ENCODE measurements at places on chromosomes 11 and 22. TPM values are rescaled to one million over a fixed set of nuclear protein-coding genes. Genes with fewer than 3 reads are reported as not detected.

The GUCY1A2 gene
- not detected for total RNA-seq

The PHLDA2 gene
- total RNA-seq, result 27.2 TPM

The SMTNL1 gene
- total RNA-seq, result not detected

The PLAAT5 gene
- 2.3 TPM for total RNA-seq

The MAJIN gene
- not detected for total RNA-seq

The MLC1 gene
- total RNA-seq, result not detected

The CRYBB2 gene
- not detected for total RNA-seq

The VSIG2 gene
- not detected for total RNA-seq

The KIAA1671 gene
- total RNA-seq, result 8.1 TPM

The FLRT1 gene
- 0.37 TPM for total RNA-seq

The HSPB2 gene
- total RNA-seq, result 2.9 TPM

The TYR gene
- not detected for total RNA-seq

The LDHAL6A gene
- not detected for total RNA-seq

The CRYBB3 gene
- total RNA-seq, result not detected

The PANX2 gene
- total RNA-seq, result 19.5 TPM

The TRPM5 gene
- not detected for total RNA-seq

The FGF19 gene
- total RNA-seq, result not detected
